ENCODE measurements at places on chromosomes 6 and 20.

GRCh38 chr6:117079951-117080350, 185.4 kb upstream of the VGLL2 start:
- DNase-seq: no peak

- DNase-seq: no peak
These were observed 55.7 kb downstream of the LYRM4 start for GRCh38 chr6:5205035-5205507.

DNA sequence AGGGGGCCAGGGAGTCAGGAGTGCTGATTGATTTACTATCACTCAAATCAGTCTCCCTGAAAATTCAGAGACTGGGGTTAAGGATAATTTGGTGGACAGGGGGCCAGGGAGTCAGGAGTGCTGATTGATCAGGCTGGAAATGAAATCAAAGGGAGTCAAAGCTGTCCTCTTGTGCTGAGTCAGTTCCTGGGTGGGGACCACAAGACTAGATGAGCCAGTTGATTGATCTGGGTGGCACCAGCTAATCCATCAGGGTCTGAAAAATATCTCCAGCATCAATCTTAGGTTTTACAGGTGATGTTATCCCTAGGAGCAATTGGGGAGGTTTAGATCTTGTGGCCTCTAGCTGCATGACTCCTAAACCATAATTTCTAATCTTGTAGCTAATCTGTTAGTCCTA, 6.1 kb upstream of the AFG1L start:
- DNase-seq: no peak

DNA sequence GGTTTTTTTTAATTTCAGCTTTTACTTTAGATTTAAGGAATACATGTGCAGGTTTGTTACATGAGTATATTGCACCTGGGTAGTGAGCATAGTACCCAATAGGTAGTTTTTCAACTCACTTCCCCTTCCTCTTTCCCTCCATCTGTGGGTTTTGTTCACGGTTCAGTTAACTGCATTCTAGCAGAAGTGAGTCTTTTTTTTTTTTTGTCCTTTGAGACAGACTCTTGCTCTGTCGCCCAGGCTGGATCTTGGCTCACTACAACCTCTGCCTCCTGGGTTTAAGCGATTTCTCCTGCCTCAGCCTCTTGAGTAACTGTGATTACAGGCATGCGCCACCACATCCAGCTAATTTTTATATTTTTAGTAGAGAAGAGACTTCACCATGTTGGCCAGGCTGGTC, 8.7 kb downstream of the UBR2 start:
- DNase-seq: no peak

DNA sequence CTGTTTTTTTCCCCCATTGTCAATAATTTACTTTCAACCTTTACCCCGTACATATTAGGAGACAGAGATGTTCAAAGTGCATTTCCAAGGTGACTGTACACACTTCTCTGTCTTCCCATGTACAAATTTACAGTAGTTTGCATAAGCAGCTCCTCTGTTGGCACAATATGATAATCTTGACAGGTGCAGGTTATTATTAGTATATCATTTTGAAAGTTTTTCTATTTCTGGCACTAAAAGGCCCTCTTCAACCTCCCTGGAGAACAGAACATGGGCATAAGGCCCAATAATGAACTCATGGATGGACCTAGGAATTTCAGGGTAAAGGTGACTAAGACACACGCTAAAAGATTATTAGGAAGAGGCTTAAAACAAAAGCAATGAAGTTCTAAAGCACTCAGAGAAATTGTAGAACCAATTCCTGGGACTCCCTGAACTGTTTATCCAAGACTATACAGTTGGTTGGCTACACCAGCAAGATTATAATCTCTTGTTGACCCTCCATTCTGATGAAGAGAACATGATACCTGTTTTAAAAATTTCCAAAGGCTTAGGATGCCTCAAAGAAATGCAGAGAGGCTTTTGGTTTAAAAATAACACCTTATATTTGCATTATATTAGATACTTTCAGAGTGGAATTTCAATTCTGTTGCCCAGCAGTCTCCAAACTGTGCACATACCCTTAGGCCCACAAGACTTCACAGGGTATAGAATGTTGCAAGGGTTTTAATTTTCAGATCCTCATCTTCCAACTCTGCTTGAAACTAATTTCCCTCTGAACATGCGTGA, 1.1 kb downstream of the AIG1 start:
- no peak for DNase-seq

- no peak for DNase-seq
These were observed 15.9 kb downstream of the OR2A4 start for GRCh38 chr6:131685266-131685780.

DNA sequence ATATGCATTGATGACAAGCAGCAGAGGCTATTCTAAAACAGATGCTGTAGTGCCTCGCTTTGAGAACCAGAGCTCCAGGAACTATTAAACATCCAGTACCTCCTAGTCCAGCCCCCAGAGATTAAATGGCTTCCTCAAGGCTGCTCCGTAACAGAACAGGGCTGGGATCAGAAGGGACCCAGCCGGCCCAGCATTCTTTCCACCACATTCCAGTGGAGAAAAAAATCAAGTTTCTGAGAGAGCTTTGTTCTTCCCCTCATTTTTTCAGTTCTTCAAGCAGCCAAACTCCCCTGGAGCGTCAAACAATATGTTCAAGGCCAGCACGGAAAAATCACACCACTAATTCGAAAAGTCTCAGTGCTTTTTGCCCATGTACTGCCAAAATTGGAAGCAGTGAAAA, 5.8 kb upstream of the STMND1 start:
- no peak for DNase-seq

DNA sequence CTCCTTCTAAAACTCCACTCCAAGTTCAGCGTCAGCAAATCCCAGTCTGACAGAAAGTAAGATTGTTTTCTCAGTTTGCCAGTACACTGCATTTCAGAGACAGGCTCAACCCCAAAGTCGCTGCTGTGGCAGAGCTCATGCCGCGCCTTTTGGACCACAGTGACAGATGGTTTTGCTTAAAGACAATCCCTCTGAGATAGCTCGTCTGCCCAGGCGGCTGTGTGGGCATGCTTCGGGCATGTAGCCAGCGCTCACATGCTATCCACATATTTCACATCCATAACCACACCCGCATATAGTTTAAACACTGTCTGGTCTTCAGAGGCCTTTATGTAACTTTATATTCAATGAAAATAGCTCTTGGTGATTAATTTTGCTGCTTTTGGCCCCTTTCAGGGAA, 14.7 kb upstream of the PXDC1 start:
- no peak for DNase-seq

GRCh38 chr6:43359831-43360230, 9.6 kb downstream of the ZNF318 start:
- DNase-seq: no peak

GRCh38 chr6:23228439-23229024, 659.2 kb downstream of the HDGFL1 start:
- DNase-seq: no peak

DNA sequence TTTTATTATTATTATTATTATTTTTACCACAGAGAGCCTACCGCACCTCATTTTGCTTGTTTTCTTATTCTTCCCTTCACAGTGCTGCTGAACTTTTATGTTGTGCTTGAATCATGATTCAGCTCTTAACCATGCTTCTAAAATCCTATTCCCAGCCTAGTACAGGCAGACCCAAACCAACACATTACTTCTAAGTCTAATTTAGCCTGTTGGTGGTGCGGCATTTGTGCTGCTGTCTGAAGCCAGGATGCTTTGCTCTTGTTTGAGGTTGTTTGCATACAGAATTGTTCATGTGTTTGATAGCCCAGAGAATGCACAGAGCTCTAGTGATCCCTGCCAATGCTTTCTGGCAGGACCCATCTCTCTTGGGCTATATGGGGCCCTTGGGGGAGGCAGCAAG, 213.5 kb upstream of the KCNG1 start:
- DNase-seq: no peak
